Esophagus squamous epithelium (tissue), 5 donors: ENCODE measurements at places on chromosomes 13 and 19.

GRCh38 chr19:18785179-18786124 is 5.7 kb downstream of the COMP start:
- no peak for DNase-seq

DNA sequence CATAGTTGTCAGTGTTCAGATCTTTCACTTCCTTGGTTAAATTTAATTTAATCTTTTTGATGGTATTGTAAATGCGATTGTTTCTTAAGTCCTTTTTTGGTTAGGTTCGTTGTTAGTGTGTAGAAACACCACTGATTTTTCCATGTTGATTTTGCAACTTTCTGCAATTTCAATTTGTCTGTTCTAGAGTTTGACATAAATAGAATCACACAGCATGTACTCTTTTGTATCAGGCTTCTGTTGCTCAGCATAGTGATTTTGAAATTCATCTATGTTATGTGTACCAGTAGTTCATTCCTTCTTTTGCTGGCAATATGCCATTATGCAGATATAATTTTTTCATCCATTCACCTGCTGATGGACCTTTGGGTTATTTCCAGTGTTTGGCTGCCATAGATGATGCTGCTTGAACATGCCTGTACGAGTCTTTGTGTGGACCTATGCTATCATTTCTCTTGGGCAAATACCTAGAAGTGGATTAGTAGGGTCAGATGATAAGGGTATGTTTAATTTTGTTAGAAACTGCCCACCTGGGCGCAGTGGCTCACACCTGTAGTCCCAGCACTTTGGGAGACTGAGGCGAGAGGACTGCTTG is 33.1 kb downstream of the BICRA start:
- DNase-seq, result no peak

GRCh38 chr19:7701654-7702457 is at the start of gene FCER2:
Gene FCER2, minus strand, starts transcription at chr19:7702131. Its CDS starts 2,371 bp downstream, at chr19:7699760.
- DNase-seq, result no peak

DNA sequence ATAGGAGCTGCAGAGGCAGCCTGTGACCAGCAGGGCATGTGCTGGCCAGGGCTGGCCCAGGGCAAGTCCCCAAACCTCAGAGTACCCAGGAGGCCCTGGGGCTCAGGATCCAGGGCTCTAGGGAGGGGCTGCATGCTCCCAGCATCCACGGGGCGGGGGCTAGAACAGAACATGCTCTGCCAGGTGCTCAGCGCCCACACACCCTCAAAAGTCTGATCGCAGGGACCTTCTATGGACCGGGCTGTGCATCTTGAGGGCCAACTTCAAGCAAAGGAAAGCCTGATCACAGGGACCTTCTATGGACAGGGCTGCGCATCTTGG is 33.5 kb downstream of the ELL start:
- DNase-seq, result no peak

DNA sequence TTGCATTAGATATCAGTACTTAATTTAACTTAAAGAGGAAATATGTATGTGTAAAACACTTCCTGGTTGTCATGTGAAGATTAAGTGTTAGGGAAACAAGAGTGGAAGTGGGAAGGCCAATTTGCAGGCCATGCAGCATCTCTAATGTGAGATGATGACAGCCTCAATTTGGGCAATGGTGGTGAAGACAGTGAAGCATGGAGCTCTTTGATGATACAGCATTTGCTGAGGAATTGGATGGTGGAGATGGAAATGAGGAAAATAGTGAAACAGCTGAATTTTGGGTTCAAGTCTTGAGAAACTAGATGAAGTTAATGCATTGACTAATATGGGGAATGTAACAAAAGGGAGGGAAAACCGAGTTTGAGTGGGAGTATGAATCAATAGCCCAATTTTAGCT is 231.7 kb upstream of the MIR17HG start:
- no peak for DNase-seq

DNA sequence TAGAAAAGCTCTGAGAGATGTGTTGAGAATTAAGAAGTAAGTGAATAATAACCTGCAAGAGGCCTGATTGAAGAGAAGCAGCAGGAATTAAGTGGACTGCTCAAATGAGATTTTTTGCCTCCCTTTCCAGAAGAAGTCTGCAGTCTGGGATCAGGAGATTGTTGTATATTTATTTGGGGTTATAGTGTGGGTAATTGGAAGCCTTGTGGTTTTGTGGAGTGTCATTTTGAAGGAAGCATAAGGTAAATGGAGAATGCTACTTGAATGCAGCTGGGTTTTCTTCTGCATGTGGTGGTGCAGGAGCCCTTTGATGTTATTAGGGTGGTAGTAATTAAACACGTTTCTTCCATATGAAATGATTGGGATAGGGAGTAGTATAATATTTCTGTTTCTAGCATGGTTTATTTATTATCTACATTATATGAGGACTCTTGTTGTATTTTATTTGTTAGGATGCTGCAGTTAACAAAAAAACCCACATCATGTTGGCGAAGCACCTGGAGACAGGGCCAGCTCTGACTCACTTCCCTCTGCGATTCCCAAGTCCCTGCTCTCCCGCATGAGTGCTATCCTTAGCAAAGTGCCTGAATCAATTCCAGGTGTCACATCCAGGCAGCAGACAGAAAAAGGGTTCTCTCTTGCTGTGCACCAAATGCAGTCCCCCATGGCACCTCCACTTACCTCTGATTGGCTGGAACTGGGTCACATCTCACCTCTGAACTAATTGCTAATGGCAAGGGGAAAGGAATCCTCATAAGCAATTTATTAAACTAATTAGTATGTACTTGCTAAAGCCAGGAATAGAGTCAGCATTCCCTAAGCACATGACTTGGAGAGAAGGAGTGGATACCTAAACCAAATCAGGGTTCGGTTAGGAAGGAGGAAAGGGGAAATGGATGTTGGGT is 54.8 kb downstream of the DGKH start:
- no peak for DNase-seq

DNA sequence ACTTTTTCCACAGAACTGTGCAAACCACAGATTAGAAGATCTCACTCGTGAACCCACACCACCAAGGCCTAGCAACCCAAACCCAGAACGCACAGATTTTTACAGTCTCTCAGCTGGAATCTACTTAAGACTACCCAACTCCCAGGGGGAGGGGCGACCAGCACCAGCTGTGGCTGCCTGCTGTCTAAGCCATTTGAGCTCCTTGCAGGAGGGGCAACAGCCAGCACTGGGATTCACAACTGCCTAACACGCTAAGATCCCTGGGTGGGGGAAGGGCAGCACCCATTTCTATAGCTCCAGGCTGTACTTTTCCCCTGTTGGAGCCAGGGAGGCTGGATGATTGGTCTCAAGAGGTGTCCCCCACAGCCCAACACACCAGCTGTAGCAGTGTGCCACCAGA is 368.8 kb downstream of the SUCLA2 start:
- no peak for DNase-seq

- DNase-seq, result no peak
These were observed 370.3 kb downstream of the ZNF536 start for GRCh38 chr19:30742406-30742938.

DNA sequence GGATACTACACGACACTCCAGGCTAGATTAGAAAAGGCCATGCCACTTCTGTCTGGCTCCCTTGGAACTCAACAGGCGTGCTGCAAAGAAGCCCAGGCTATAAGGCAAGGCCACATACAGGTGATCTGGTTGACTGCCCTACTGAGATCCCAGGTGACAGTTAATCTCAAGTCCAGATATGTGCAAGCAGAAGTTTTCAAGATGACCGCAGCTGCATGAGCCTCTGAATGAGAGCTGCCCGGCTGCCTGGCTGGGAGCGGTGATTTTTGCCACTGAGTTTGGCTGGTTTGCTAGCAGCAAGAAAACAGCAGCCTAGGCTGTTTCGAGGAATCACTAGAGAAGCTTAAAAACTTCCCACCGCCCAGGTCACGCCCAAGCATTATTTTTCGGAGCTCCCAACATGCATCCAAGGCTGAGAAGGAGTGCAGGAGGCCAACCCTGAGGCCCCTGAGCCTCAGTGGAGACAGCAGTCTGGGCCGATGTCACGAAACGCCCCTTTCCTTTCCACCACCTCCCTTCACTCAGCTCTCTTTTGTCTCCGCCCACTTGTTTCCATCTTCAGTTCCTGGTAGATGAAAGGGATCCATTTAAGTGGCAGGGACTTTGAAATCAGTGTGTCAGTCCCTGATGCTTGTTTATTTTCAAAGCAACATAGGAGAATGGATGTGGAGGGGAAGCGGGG is 14.0 kb upstream of the URI1 start:
- DNase-seq, result no peak
